ENCODE measurements at places on chromosomes 4 and X.

DNA sequence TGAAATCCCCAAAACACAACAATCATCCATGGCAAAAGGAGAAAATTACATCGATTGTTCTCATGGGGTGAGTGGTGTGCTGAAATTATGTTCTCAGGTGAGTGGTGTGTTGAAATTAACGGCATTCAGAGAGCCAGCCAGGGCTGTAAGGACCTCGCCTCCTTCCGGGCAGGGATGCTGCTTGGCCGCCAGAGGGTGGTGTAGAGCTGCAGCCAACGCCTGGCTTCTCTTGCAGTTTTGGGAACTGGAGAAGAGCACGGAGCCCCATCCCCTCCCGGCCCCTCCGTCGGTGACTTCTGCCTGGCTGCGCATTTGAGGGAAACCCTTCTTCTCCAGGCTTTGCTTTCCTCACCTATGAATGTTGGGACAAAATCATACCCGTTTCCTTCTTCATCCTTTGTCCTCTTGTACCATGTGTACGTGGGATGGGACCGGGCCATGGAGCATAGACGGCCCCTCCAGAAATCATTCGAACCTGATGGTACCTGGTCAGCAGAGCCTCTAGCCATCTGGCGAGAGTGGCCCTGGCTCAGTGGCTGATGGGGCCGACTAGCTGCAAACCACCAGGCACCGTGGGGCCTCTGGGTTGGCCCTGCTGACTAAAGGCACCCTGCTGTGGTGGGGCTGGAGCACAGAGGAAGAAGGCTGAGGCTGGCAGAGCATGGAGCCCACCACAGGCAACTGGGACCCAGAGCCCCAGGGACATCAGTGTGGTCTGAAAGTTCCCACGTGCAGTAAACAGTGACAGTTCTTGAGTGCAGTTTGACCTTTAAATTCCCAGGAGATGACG is 28.4 kb downstream of the TRMT44 start:
- DNase-seq: peak; percentile 36

DNA sequence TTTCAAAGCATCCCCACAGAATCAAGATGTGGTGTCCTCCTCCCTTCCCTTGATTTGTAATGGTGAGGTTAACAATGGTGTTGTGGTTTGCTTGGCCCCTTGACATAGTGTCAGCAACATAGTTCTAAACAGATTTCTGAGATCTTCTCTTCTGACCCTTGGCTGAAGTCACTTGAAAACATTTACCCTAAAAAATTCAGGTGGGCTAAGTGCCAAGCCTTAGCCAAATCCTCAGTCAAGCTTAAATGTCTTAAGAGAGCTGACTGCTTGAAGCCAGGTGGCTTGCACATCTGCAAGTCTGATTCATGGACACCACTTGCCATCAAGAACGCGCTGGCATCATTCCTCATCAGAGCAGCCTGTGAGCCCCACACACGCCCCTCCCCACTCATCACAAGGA is 173.2 kb downstream of the MGST2 start:
- no peak for DNase-seq

- no peak for DNase-seq
These were observed 13.8 kb upstream of the SMS start for GRCh38 chrX:21926527-21927278.

DNA sequence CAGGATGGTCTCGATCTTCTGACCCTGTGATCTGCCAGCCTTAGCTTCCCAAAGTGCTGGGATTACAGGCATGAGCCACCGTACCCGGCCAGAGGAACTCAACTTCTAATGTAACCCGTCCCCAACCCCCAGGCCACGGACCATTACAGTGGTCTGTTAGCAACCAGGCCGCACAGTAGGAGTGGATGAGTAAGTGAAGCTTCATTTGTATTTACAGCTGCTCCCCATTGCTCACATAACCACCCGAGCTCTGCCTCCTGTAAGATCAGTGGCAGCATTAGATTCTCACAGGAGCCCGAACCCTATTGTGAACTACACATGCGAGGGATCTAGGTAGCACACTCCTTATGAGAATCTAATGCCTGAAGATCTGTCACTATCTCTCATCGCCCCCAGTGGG is 119.6 kb downstream of the SHROOM3 start:
- no peak for DNase-seq

Measured in HL-60 (cell line).